ENCODE measurements at places on chromosomes 1 and 21. TPM values are rescaled to one million over a fixed set of nuclear protein-coding genes. Genes with fewer than 3 reads are reported as not detected.
A peak's percentile ranks its signal among the peaks of the same experiment; 100 is the strongest.

DNA sequence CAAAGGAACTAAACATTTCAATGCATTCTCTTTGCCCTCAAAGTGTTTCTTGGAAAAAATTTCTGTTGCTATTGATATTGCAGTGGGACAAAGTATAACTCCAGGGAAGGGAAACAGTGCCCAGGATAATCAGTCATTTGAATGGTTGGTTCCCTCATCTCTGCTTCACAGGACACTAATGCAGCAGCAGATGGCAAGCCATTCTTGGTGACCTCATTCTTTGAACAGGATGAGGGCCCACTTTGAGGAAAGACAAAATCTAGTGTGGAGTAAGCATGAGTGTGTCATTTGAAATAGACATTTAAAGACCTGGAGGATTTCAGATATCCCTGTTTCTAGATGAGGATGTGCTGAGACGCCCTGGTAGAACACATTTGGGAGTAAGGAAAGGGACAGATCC lies 32.3 kb downstream of the CHRM3 start:
- no peak for DNase-seq

- DNase-seq = no peak
Observed at GRCh38 chr1:192521734-192522133, 53.8 kb upstream of the RGS1 start.

- no peak for DNase-seq
Observed at GRCh38 chr1:209153411-209153810, 430.1 kb upstream of the CAMK1G start.

ARHGAP29 gene
- total RNA-seq = 15.8 TPM

DNA sequence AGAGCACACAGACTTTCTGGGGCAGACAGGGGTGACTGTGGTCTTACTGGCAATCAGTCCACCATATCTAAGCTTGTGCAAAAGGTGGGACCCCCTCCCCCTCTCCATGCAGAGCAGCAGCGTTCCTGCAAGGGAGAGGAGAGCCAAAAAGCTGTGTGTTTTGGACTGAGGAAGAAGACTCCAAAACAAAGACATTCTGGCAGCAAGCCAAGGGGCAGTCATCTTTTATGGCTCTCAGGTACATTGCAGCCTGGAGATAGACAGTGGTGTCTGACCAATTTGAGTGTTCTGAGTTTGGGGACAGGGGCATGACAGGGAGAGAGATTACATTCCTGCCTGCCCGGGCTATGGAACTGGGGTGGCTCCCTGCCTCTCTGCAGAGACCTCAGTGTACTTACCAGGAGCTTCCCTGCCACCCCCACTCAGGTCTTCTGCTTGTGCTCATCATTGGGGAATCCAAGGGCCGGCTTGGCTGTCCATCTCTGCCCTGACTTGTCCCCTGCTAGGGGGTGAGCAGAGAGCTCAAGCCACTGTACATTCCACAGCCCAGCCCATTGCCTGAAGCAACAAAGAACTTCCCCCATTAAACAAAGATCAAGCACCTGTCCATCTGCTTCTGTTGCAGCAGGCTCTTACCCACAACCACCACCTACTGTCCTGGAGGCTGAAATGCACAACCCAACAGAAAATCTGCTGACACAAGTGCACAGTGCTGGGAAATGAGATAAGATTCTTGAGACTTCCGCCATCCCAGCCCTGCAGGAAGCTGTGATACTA lies 131.1 kb downstream of the EVI5 start:
- DNase-seq = no peak

- peak; percentile 33 for DNase-seq
Observed at GRCh38 chr1:169107603-169108208, 1.2 kb downstream of the ATP1B1 start.

DNA sequence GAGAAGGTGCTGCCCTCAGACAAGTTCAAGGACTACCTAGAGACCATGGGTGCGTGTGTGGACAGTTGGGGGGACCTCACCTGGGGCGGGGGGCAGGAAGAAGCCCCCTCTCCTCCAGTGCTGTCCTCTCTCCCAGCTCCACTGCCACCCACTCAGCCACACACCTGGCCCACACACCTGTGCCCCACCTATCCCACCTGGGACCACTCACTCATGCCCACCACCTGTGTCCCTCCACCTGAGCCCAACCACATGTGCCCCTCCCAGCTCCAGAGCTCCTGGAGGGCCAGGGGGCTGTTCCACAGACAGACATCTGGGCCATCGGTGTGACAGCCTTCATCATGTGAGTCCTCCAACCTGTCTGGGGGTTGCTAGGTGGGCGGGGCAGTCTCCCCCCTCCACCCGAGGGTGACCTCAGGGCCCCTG lies 29.0 kb downstream of the TRIM11 start:
- no peak for DNase-seq

GRCh38 chr1:89733748-89734147 lies 87.1 kb upstream of the LRRC8D start:
- no peak for DNase-seq

RNF186 gene
- total RNA-seq = 18.1 TPM

DNA sequence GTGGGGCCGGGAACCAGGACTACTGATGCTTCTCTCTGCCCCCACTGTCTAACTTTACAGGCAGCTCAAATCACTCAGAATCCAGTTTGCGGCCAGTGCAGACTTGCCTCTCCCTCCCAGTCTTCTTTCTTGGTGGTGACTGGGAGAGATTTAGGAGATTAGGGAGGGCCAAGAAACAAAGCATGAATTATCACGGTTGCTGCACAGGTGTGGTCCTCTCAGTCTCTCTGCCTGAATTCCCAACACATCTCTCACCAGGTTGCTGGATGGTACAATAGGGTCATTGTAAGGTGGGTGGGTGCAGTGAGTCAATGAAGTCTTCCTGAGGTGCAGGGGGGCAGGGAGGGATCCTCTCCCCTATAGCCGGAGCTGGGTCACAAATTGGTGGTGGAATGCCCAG lies 12.6 kb downstream of the S100A11 start:
- DNase-seq = no peak

Measured in pancreas (tissue), 10 donors.